Stimulated activated CD8-positive, alpha-beta memory T cell treated with anti-CD3 and anti-CD28 coated beads, Interleukin-4, amount 100 ng/mL, for 4 hours (primary cell): ENCODE measurements at places on chromosomes 3 and 15.

- no peak for DNase-seq
Measured at GRCh38 chr15:95655089-95655607, 675.4 kb upstream of the NR2F2 start.

DNA sequence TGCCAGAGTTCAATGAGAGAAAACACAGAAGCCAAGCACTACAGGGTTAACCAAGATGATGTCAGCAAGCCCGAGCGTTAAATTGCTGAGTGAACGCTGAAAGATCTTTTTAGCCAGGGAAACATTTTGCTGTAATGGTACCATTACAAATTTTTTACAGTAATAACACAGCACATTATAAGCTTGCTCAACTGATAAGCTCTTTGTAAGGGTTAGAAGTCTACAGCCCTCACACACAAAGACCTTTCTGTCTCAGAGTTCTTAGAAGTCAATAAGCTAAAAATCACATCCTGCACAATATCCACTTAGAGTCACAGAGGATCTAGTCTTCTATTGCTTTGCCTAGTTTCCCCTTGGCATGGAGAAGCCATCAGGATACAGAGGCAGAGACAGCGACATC lies 29.9 kb downstream of the CHSY1 start:
- DNase-seq = no peak

DNA sequence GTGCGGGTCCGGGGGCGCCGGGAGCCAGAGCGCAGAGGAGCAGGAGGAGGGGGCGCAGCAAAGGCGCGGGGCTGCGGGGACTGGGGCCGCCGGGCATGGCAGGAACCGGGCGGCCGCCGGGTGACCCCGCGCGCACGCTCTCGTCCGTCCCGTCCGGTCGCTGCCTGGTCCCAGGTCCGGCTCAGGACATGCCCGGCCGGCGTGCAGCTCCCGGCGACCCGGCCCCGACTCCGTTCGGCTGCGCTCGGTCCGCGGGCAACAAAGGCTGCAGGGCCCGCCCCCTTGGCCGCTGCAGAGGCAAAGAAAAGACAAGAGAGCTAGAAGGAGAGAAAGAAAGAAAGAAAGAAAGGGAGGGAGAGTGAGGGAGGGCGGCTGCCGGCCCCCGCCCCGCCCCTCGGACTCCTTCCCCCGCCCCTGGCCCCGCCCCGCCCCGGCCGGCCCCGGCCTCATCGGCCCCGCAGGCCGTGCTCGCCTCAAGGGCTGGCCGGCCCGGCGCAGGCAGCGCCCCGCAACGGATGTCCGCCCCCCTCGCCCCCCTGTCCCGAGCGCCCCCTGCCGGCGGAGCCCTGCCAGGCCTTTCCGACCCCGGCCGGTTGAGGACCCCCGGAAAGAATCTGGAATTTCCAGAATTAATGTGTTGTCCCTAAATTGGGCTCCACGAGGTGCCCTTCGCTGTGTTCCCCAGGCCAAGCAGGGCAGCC lies at the start of gene ADAMTS7:
Gene ADAMTS7 (minus strand): TSS at position 341 of the 701 bp plus-strand sequence. CDS start 244 bp downstream, at position 97.
- no peak for DNase-seq

- no peak for DNase-seq
Measured at GRCh38 chr15:23401627-23402026, 45.4 kb downstream of the GOLGA6L2 start.

DNA sequence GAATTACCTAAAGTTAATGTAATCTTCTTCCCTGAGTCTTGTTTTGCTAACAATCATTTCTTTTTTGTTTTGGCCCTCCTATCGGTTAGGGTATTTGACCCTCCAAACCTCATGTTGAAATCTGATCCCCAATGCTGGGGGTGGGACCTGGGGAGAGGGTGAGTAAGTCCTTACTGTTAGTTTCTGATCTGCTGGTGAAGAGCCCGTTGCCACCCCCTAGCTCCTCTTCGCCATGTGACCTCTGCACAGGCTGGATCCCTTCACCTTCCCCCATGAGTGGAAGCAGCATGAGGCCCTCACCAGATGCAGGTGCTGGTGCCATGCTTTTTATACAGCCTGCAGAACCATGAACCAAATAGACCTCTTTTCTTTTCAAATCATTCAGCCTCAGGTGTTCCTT lies 62.8 kb upstream of the ADCY5 start:
- DNase-seq = no peak

- DNase-seq = no peak
Measured at GRCh38 chr15:52284164-52284563, 11.4 kb downstream of the MYO5C start.

DNA sequence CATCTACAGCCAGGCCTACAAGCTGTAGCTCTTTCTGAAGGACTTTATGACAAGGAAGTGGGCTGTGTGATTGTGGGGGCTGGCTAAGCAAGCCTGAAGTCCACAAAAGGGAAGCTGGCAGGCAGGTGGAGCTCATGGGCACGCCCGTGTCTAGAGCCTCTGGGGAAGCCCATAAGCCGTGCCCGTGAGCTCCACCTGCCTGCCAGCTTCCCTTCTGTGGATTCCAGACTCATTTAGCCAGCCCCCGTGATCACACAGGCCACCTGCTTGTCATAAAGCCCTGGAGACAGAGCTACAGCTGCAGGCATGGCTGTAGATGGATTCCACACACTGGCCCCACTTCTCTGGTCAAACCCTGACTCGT lies 15.2 kb downstream of the EFCC1 start:
- no peak for DNase-seq

- DNase-seq = no peak
Measured at GRCh38 chr3:50383750-50384149, 24.4 kb upstream of the TMEM115 start.

- no peak for DNase-seq
Measured at GRCh38 chr3:137990427-137990826, 19.5 kb upstream of the CLDN18 start.

- peak; percentile 34 for DNase-seq
Measured at GRCh38 chr3:189148081-189148507, 23.7 kb upstream of the TPRG1 start.

- no peak for DNase-seq
Measured at GRCh38 chr3:128917291-128917690, 37.9 kb downstream of the ACAD9 start.

DNA sequence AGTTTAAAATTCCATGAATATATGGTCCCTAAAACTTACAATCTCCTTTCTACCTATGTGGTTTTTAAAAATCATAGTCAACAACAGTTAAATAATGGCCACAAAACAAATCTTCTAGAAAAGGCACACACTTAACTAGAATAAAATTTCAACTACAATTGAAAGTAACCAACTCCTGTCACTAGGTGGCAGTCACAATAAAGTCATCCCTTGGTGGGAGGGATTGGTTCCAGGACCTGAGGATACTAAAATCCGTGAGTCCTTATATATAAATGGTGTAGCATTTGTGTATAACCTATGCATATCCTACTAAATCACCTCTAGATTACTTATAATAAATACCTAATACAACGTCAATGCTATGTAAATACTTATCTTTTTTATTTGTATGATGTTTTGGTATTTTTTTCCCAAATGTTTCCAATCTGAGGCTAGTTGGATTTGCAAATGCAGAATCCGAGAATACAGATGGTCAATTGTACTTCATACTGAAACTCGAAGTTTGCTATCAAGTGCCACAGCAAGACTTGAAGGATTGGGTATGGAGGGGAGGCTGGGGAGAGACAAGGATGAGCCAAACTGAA lies 172.6 kb downstream of the FMN1 start:
- DNase-seq = no peak

GRCh38 chr3:28745916-28746617 lies 397.4 kb upstream of the AZI2 start:
- DNase-seq = no peak

DNA sequence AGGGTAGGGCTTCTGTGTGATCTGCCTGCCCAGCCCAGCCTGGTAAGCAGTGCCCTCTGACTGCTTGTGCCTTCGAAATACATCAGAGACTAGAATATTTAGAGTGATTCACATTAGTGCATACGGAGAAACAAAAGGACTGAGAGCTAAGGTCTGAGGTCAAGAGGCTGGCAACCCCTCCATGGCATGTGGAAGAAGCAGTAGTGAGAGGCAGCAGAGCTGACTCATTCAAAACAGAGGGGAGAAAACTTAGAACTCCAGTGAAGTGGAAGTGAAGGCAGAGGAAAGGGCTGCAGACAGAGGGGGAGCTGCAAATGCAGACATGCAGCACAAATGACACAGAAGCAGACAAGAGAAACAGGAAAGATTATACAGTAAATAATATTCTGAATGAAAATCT lies 61.6 kb downstream of the ULK4 start:
- no peak for DNase-seq
